T1000 (cell line): ENCODE measurements at places on chromosomes 1 and 21.

DNA sequence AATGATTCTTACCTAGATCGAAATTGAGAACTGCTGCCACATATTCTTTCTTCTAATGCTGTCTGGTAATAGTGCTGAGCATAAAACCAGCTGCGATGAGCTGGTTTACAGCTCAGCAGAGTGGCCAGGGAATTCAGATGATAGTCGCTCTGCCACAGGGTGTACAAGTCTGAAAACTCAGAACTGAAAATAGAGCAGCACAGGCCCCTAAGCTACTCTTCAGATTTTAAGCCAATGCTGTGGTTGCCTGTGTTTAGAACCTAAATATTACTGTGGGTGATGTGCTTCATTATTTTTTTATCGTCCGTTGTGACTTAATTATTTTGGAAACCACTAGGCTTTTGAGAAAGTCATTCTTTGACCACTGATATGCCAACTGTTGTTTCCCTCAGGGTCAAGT lies 152.0 kb downstream of the ADGRL4 start:
- DNase-seq: no peak

- DNase-seq: no peak
These were observed 95.3 kb downstream of the COP1 start for GRCh38 chr1:176111835-176112234.

DNA sequence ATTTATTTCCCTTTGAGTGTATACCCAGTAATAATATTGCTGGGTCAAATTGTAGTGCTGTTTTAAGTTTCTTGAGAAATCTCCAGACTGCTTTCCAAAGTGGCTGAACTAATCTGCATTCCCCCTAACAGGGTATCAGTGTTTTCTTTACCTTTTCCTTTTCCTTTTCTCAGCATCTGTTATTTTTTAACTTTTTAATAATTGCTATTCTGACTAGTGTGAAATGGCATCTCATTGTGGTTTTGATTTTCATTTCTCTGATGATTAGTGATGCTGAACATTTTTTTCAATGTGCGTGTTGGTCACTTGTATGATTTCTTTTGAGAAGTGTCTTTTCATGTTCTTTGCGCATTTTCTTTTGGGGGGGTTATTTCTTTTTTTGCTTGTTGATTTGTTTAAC lies 374.9 kb upstream of the BRINP3 start:
- DNase-seq: no peak

GRCh38 chr1:18256282-18257235 lies 149.0 kb downstream of the IGSF21 start:
- peak; percentile 9 for DNase-seq

DNA sequence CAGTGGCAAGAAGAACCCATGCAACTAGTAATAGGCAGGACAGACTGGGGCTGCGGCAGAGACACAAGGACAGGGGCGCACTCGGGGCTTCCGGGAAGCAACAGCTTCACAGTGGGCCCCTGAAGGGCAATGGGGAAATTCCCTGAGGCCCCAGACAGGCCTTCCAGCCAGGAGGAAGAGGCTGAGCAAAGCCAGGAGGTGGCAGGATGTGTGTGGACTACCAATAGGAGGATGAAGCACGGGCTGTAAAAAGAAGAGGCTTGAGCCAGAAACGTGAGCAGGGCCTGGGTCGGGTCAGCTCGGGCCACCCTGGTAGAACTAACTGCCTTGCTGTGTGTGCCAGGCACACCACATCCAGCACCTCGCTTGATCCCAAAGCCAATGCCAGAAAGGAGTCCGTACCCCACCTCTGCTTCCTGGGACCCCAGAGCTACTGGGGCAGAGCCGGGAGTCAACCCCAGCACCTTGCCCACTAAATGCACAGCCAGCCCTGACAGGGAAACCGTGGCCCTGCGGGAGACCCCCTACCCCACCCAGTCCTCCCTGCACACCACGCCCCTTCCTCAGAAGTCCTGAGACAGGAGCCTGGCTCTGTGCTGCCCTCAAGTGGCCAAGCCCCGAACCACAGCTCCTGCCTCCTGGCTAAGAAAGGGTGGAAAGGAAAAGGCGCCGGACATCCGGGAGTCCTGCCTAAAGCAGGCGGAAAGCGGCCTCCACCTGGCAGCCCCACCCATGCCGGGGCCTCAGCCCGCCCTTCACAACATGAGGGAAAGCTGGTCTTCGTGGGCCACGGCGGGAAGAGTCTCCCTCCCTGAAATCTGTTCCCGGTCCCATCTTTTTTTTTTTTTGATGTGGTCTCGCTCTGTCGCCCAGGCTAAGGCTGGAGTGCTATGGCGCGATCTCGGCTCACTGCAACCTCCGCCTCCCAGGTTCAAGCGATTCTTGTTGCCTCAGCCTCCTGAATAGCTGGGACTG lies 33.7 kb downstream of the TTC39A start:
- DNase-seq: peak; percentile 64

DNA sequence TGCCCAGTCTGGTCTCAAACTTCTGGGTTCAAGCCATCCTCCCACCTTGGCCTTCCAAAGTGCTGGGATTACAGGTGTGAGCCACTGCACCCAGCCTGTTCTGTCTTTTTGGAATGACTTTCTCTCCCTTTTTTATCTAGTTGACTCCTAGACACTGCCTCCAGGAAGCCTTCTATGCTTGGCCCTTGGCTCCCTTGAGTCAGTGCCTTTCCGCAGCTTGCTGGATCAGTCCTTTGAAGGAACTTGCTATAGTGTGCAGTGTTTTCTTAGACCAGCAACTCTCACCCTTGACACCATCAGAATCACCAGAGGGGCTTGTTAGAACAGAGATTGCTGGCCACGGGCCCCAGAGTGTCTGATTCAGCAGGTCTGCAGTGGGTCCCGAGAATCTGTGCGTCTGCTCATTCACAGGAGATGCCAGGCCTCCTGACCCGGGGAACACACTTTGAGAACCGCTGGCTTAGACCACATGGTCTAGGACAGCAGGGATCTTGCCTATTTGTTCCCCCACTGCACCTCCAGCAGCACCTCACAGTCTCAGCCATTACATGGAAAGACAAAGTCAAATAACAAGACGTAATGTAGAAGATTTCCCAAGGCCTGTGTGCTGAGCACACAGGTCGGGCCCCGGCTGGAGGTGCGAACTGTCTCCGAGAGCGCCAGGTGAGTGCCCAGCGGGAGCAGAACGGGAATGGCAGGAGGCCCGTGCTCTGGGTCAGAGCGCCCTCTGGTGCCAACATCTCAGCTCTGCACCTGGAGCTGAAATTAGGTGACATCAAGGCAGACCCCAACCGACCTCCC lies 27.4 kb upstream of the CTPS1 start:
- DNase-seq: peak; percentile 54

DNA sequence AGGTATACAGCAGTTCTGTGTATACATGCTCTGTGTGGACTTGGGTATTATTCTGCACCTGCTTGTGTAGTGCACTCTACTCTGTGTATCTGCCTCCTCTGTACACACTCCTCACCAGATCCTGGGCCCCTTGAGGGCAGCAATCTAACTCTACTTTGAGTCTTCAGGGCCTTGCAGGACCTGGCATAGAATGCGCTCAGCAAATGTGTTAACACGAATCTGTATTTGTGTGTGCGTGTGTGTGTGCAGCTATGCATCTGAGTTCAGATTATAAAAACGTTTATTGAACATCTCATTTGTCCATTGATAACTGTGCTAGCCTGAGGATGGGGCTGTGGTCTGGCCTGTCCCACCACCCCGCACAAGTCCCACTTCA lies 3.9 kb upstream of the MEF2D start:
- no peak for DNase-seq

DNA sequence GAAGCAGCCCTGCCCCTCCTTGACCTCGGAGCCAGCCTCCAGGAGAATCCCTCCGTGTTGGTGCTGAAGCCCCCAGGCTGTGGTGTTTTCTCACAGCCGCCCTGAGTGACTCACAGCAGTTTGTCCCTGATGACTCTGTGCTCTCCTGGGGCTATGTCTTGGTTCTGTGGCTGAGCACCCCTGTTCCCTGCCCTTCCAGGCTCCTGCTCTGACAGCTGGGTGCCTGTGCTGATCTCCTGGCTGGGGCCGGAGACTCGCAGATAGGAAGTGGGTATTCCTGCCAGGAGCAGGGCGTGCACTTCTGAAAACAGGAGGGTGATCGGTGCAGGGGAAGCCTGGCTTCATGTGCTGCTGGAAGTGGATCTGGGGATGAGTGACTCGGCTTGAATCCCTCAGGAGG lies 34.5 kb downstream of the POFUT2 start:
- peak; percentile 33 for DNase-seq

- DNase-seq: no peak
These were observed 633 bp downstream of the THEMIS2 start for GRCh38 chr1:27872802-27873551.
